A549 treated with AZD2906 at 1 μM for 4 hours (cell line): ENCODE measurements at places on chromosomes 11 and 22. TPM values are rescaled to one million over a fixed set of nuclear protein-coding genes. Genes with fewer than 3 reads are reported as not detected.

The CTSF gene
- total RNA-seq, result 31.7 to 39.8 TPM (median 33.7 TPM) in 5 replicates

The OR51B4 gene
- not detected in 5 replicates for total RNA-seq

The EMSY gene
- 10.1 to 13.8 TPM (median 11.2 TPM) in 5 replicates for total RNA-seq

The CHADL gene
- total RNA-seq, result 0.10 TPM in 1 of 5 replicates, not detected in the others

The OR51E2 gene
- not detected in 5 replicates for total RNA-seq

The IL10RA gene
- total RNA-seq, result 0.07 to 0.38 TPM (median 0.15 TPM) in 4 of 5 replicates, not detected in the other

The ARL2 gene
- total RNA-seq, result 162 to 198 TPM (median 189 TPM) in 5 replicates

The RFPL3 gene
- not detected in 5 replicates for total RNA-seq

The P4HA3 gene
- 38.3 to 57.4 TPM (median 50.5 TPM) in 5 replicates for total RNA-seq

The MYOD1 gene
- 0.03 to 0.05 TPM (median 0.03 TPM) in 3 of 5 replicates, not detected in the others for total RNA-seq

The MYBPC3 gene
- 0.05 to 0.10 TPM (median 0.07 TPM) in 5 replicates for total RNA-seq

The CYP2R1 gene
- 9.9 to 13.7 TPM (median 12.1 TPM) in 5 replicates for total RNA-seq

The NLRP6 gene
- 0.03 TPM in 1 of 5 replicates, not detected in the others for total RNA-seq

The LMO1 gene
- 2.7 to 4.0 TPM (median 3.2 TPM) in 5 replicates for total RNA-seq

The TREH gene
- total RNA-seq, result 0.05 TPM in 1 of 5 replicates, not detected in the others

The PNPLA3 gene
- total RNA-seq, result 0.59 to 1.1 TPM (median 0.65 TPM) in 5 replicates

The LRP4 gene
- total RNA-seq, result 7.1 to 7.9 TPM (median 7.6 TPM) in 5 replicates

The CHRDL2 gene
- 3.1 to 5.7 TPM (median 4.0 TPM) in 5 replicates for total RNA-seq
